ENCODE measurements at places on chromosomes 3 and 15.

GRCh38 chr3:32442766-32443165 lies 51.1 kb downstream of the CMTM7 start:
- no peak for DNase-seq

GRCh38 chr3:49248840-49249227 lies 28.2 kb downstream of the C3orf62 start:
- no peak for DNase-seq

DNA sequence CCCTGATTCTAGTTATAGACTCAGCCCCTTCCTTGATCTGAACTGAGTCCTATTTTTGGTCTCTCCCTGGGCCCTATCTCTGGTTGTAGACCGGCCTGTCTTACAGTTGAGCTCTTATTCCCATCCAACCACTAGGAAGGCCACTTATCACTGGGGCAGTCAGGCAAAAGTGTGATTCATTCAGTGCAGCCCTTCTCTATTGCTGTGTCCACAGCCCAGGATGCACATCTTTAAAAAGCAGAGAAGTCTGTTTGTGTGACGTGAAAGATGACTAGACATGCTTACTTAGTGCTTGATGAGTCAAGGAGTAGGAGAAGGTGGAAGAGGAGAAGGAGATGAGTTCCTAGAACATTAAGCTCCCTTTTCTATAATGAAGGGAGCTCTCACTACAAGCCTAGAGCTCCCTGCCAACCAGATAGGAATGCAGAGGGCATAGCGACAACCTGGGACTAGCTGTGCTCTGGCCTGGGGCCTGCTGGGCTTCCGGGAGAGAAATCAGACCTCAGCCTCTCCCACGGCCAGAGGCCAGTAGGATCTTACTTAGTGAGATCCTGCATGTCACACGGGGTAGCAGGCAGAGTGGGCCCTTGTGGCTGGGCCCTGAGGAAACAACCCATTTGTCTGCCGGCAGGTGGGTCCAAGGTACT lies 25.7 kb downstream of the INSYN1 start:
- no peak for DNase-seq

GRCh38 chr3:45701172-45701867 lies 12.1 kb downstream of the SACM1L start:
- no peak for DNase-seq

DNA sequence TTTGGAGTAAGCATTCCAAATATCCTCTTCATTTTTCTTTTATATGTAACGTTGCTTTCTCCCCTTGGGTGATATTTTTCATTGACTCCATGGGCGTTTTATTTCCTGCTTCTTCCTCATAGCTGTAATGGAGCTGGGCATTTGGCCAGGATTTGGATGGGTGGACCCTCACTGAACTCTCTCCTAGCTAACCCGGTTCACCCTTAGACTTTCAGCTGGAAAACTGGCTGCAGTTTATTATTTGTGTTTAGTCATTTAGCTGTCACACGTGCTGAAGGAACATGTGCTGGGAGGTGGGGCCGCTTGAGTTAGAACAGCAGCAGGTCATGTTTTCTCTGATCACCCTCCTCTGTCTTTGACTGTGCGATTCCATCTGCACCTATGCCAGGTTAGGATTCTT lies 407.6 kb downstream of the ZIC1 start:
- DNase-seq: no peak

DNA sequence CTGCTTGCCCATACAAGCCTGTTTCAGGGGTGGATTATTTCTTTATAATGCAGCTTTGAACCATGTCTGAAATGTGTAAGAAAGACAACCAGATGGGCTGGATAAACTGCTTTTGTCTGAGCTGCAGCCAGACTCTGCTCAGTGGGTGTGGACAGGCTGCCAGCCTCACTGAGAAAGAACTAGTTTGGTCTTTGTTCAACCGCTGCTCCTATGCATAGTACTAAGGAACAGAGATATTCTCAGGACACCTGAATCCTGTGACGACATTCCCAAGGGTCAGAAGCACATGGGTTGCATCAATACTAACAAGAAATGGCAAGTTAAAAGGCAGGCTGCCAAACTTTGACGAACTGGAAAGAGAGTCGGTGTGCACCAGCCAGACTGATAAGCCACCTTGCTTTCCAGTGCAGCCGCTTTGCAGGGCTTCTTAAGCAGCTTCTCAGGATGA lies 57.2 kb downstream of the PLD1 start:
- DNase-seq: no peak

- DNase-seq: no peak
Measured at GRCh38 chr3:118760585-118761290, 273.9 kb downstream of the IGSF11 start.

- DNase-seq: no peak
Measured at GRCh38 chr15:72116731-72117485, 1.0 kb downstream of the MYO9A start.

- DNase-seq: no peak
Measured at GRCh38 chr3:172446198-172446597, 2.1 kb downstream of the GHSR start.

DNA sequence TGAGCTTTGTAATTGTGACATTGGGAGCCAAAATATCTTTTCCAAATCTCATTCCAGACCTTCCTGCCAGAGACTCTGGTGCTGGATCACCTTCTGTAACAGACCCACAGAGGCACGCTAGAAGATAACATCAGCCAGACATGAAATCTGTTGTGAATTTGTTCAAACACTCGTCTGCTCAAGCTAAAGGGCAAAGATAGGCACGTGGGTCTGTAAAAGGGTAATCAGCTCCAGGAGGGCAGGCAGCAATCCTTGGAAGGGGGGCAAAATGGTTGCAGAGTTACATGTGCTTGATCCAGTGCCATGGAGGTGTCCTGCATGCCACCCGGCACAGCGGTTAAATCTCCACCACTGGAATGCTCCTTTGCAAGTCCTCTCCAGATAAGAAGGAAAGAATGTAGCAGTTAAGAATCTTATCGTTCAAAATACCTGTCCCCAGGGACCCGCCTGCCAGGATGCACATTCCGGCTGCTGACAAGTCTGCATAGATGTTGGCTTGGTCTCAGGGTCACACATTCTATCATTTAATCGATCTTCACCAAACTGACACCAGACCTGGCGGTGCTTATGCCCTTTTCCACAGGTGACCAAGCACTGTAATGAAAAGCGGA lies 74.8 kb downstream of the ADAMTS9 start:
- no peak for DNase-seq

DNA sequence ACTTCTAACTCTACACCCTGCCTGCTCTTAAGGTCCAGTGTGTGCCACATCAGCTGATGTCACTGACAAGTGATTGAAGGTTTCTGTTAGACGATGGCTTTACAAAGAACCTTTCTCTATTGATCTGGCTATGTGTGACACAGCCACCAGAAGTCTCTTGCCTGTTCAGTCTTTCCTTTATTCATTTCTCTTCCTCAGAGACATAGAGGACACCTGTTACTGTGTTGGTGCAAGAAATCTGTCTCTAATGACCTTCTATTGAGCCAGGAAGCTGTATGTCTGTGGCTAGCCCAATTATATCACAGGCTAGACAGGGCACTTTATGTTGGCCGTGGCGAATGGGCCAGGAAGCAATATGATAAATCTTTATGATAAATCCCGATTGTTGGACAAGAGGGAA lies 173.3 kb upstream of the GAP43 start:
- DNase-seq: no peak

- DNase-seq: no peak
Measured at GRCh38 chr15:101172501-101173071, 79.3 kb downstream of the CHSY1 start.

DNA sequence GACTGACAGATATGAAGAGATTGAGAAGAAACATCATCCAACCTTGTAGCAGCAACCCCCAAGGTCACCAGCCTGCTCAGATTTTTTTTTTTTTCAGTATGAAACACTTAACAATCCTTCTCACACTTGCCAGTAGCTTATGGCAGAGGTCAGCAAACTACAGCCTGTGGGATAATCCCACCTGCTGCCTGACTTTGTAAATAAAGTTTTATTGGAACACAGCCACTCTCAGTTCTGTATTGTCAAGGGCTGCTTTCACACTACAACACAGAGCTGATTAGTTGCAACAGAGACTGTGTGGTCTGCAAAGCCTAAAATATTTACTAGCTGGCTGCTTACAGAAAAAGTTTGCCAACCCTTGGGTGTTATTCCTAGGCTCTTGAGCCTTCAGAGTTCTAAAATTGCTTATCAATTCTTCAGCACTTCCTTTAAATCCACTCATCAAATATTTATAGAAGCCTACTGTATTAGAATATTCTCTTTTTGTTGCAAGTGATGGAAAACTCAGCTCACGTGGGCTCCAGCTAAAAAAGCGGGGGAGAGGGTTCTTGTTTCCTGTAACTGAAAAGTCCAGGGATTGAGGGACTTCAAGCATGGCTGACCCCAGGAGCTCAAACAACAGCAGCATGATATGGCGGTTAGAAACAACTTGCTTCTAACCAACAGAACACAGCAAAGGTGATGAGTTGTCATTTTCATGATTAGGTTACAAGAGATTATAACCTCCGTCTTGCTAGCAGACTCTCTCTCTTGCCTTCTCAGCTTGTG lies 246.1 kb downstream of the SHQ1 start:
- no peak for DNase-seq

DNA sequence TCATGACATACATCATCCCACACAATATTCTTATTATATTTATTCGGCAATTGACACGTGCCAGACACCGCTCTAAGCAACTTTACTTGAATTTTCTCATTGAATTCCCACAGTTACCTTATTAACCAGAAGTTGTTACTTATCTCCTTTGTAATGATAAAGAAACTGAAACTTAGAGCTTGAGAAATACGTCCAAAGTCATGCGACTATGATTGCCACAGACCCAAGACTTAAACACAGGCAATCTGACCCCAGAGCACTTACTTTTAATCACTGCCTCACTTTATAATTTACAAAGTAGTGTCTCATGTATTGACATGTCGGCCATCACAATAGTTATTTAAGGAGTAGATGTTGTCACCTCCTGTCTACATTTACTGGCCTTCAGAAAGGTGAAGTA lies 64.7 kb downstream of the ATP13A4 start:
- no peak for DNase-seq

DNA sequence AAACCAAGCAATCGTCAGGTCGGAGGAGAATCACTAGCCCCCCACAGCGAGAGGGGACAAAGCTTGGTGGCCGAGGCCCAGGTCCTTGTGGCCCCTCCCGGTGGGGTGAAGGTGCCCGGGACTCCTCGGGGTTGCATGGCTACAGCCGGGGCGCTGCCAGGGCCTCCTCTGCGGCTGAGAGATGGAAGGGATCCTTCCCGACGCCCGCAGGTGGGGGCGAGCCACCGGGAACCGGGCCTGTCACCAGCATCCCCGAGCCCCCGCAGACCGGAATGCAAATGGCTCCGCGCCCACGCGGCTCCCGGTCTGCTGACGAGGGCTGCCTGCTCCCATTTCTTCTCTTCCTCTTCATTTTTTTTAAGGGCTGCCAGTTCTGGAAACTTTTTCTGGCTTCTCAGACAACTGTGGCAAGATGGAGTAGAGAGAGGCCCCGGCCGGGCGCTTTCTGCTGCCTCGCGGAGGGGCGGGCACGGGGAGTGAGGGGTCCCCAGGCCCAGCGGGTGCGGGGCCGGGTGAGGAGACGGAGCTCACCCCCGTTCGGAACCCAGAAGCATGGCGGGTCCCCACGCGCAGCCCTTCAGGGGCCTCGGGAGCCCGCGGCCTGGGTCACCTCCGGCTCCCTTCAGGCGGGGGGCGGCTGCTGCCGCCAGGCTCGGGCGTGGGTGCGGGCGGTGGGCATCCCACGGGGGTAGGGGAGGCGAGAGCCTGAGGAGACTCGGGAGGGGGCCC lies 27.5 kb downstream of the MELTF start:
- peak; percentile 76 for DNase-seq

DNA sequence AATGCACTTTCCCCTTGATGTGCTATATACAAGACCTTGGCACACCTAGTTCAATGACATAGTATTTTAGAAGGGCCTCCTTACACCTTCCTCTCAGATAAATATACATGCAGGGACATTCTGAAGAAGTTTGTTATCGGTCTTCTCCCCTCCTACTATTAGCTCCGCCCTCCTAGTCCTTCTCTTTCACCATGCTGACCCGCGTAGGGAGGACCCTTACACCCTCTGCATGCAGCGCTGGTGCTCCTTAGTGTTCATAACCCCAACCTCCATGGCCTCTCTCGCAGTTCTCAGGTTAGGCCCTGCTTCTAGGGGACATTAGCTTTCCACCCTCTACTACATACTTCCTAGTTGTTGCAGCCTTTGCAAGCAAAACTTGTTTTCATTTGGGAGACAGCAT lies 146.4 kb downstream of the PGPEP1L start:
- no peak for DNase-seq

- DNase-seq: no peak
Measured at GRCh38 chr3:157543501-157544035, 40.4 kb upstream of the VEPH1 start.

GRCh38 chr15:35047996-35048395 lies 37.1 kb downstream of the NANOGP8 start:
- DNase-seq: no peak

GRCh38 chr15:96360581-96361308 lies 30.2 kb downstream of the NR2F2 start:
- DNase-seq: no peak

DNA sequence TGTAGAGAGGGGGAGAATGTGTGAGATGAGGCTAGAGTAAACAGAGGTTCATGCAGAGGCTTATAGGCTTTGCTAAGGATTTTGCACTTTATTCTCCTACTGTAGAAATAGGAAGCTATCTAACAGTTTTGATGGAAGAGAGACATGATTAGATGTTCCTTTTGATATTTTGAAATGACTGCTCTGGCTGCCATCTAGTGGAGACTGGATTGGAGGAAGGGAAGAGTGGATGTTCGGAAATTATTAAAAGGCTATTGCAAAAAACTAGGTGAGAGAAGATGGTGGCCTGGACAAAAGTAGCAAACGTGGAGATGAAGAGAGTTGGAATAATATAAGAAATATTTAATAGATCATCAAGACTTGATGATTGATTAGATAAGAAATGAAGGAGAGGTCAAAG lies 42.2 kb downstream of the SYN2 start:
- DNase-seq: no peak

DNA sequence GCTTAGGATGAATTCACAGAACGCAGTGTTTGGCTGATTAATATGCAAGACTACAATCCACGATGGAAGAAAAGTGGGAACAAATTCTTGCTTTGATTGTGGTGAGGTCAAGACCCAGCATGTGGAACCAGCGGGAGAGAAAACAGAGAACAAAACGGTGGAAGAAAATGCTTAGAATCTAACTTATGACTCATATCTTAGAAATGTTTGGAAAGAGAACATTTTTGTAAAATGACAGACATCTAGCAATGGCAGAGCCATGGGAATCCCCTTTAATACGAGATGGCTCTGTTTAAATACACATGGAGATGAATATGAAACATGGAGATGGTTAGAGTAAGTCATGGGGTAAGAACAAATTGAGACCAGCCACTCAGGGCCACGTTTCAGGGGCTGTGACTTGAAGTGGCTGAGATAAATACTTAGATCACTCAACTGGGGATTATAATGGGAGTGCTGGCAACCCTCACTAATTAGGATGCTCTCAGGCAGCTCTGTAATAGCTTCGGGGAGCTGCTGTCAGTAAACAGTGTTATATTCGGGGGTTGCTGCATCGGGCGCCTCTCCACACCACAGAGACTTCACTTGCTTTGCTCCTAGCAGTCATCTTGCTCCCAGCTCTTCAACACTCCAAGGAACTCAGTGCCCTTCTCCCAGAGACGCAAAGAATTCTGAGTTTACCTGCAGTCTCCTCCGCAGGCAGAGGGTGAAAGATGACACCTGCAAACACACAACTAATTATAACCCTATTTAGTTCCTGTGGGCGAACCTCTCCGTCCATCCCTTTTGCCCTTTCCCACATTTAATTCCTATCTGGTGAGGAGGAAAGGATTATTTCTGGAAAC lies 68.0 kb upstream of the ONECUT1 start:
- DNase-seq: no peak

- peak; percentile 81 for DNase-seq
Measured at GRCh38 chr3:128316481-128316891, 150.2 kb downstream of the DNAJB8 start.

All from spleen (tissue), 13 donors.